Breast epithelium (tissue), 4 donors: ENCODE measurements at places on chromosomes 4 and X.

DNA sequence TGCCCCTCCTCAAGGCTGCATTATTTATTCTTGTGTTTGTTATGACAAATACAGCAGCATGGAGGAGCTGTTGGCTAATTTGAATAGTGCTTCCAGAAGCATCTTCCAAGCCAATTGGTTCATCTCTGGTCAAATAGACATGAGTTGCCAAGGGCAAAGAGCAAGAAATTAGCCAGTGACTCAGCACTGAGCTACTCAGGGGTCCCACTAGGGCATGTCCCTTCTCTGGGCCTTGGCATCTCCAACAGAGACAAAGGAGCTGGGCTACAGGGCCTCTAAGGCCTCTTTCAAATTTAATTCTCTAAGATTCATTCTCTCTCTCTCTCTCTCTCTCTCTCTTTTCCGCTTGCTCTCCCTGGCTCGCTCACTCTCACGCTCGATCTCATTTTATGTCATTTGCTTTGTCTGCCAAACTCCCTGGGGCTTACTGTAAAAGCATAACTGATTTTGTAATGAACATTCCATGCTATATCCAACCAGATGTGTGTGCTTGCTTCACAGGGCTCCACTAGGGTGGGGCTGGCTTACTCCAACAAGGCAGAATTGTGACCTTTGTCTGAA is 86.7 kb upstream of the MAGEA4 start:
- no peak overlapping the region for H3K27ac ChIP-seq
- H3K27me3 ChIP-seq, result peaks cover 21% of the 10 kb centered on the region
- no peak for DNase-seq
- no peaks in the 10 kb centered on the region for H3K36me3 ChIP-seq
- no peak overlapping the region for H3K4me3 ChIP-seq
- H3K4me1 ChIP-seq, result no peaks in the 10 kb centered on the region

- H3K27ac ChIP-seq, result no peak overlapping the region
- H3K4me3 ChIP-seq, result no peak overlapping the region
- no peaks in the 10 kb centered on the region for H3K4me1 ChIP-seq
- no peaks in the 10 kb centered on the region for H3K36me3 ChIP-seq
These were observed 189.8 kb upstream of the PPP1R2C start for GRCh38 chrX:42967681-42968300.

GRCh38 chr4:185562531-185562930 is 27.2 kb upstream of the PDLIM3 start:
- H3K36me3 ChIP-seq, result no peaks in the 10 kb centered on the region
- no peaks in the 10 kb centered on the region for H3K27me3 ChIP-seq

DNA sequence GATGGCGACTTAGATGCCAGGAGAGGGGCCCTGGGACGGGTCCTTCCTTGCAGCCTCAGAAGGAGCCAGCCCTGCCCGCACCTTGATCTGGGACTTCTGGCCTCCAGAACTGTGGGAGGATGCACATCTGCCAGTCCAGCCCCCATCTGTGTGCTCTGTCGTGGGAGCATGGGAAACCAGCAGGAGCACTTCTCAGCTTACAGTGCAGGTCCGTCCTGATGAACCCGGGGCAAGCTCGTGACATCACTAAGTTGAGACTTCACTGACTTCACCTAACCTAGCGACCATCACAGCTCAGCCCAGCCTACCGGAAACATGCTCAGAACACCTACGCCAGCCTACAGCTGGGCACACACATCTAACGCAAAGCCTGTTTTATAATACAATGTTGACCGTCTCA is 38.1 kb downstream of the ABLIM2 start:
- no peak overlapping the region for H3K4me3 ChIP-seq
- DNase-seq, result no peak
- H3K27me3 ChIP-seq, result no peaks in the 10 kb centered on the region
- H3K36me3 ChIP-seq, result no peaks in the 10 kb centered on the region
- no peaks in the 10 kb centered on the region for H3K4me1 ChIP-seq

DNA sequence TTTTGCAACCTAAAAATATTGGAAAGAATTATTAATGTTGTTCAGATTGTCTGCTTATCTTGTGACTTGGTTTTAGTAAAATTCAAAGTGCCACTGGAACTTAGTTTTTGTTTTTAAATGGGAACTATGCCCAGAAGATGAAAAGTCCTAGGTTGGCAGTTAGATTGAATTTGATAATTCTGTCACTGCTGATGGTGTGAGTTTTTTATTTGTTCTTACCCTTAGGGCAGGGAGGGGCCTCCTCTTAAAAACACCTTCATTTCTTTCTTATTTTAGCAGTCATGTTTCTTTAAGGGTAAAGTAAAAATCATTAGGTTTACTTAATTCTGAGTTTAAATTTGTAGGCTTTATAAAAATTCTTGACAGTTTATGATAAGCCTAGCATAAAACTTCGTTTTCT is 80.6 kb downstream of the AFF1 start:
- H3K27me3 ChIP-seq, result no peaks in the 10 kb centered on the region
- H3K27ac ChIP-seq, result peak overlapping the region; percentile 84
- DNase-seq, result no peak
- no peak overlapping the region for H3K4me3 ChIP-seq
- peaks cover 10% of the 10 kb centered on the region for H3K4me1 ChIP-seq

- no peak for DNase-seq
- no peaks in the 10 kb centered on the region for H3K4me1 ChIP-seq
- H3K36me3 ChIP-seq, result no peaks in the 10 kb centered on the region
- no peak overlapping the region for H3K4me3 ChIP-seq
These were observed 145.4 kb upstream of the CPEB2 start for GRCh38 chr4:14856934-14857235.

DNA sequence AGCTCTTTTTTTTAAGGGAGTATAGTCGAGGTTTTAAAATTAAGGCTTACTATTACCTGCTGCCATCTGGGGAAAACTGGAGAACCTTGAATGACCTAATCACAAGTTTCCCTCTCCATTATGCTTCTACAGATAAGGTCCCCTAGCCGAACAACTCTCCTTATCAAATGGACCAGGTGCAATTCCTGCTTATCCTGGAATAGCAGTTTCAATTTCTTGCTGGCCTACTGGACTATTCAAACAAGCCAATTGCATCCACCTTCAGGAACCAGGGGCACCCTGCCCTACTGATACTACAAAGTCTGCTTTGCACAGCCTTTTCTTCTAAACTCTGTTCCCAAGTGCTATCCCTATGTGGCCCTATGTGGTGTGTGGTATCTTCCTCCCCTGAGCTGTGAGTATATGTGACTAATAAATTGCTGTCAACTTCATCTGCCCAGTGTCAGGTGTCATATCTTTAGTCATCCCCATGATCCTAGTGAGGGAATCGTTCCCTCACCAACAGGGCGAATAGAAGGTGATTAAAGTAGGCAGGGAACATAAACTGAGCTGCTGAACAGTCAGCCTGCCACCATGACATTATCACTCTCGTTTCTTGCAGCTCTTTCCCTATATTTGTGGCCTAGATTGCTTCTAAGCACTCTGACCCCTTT is 128.5 kb downstream of the ATG4A start:
- no peak overlapping the region for H3K4me3 ChIP-seq

DNA sequence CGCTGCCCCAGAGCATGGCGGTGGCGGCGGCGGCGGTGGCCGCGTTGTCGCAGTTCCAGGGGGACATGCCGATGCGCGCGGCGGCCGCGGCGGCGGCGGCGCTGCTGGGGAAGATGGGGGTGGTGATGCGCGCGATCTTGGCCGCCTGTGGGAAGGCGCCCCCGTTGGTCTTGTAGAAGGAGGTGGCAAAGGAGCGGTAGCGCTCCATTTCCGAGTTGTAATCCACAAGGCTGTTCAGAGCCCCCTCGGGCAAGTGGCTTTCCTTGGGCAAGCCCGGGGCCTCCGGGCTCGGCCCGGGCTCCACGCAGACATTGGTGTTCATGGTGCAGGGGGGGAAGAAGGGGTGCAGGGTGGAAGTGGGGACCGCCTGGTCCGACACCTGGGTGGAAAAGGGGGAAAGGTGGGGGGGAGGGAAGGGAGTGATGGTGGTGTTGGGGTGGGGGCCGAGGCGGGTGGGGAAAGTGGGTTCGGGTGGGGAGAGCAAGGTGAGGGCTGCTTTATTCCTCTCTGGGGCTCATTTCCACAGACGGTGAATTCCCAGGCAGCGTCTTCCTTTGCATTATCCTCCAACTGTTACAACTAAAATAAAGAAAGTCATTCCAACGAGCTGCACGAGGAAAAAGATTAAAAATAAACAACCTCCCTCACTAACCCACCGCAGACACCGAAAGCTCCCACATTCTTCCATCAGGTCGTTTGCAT is 3.1 kb downstream of the CXXC4 start:
- DNase-seq, result peak; percentile 52
- H3K36me3 ChIP-seq, result no peaks in the 10 kb centered on the region
- peak overlapping the region; percentile 90 for H3K27ac ChIP-seq
- no peaks in the 10 kb centered on the region for H3K4me1 ChIP-seq

- H3K36me3 ChIP-seq, result no peaks in the 10 kb centered on the region
- H3K4me1 ChIP-seq, result no peaks in the 10 kb centered on the region
- H3K27ac ChIP-seq, result no peak overlapping the region
These were observed 56.1 kb downstream of the KLHL5 start for GRCh38 chr4:39118034-39118658.

DNA sequence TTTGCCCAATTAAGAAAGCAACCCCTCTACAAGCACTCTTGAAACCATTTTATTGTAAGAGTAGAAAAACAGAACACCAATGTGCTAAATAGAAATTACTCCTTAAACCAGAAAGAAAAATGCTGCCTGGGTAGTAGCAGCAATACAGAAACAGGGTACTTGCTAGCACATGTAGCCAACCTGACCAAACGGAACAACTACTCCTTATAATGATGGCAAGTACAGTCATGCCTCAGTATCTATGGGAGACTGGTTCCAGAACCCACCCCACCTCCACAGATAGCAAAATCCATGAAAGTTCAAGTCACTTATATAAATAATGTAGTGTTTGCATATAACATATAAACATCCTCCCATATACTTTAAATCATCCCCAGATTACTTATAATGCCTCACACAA is 168.8 kb downstream of the ATRX start:
- H3K27me3 ChIP-seq, result no peaks in the 10 kb centered on the region
- no peak overlapping the region for H3K4me3 ChIP-seq
- H3K36me3 ChIP-seq, result peaks cover 4% of the 10 kb centered on the region
- no peak overlapping the region for H3K27ac ChIP-seq
- H3K4me1 ChIP-seq, result no peaks in the 10 kb centered on the region
- DNase-seq, result no peak
